CD4-positive, alpha-beta T cell treated with Interleukin-1 beta for 1 hour (primary cell): ENCODE measurements at places on chromosomes 7 and 10.

DNA sequence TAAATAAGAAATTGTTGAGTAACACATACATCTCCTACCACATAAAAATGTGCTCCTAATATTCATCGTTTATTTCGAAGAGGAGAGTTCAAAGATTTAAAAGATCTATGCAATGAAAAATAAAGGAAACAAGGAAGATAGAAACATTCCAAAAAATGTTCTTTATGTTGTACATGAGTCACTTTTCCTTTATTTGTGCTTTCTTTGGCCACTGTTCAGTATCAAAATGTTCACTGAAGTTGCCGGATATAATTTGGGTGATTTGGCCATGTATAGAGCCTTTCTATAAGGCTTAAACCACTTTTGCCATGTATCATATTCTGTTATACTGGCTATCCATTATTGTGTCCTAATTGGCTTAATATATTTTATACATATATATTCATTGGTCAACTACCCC is 62.9 kb upstream of the PRR15 start:
- DNase-seq: no peak

DNA sequence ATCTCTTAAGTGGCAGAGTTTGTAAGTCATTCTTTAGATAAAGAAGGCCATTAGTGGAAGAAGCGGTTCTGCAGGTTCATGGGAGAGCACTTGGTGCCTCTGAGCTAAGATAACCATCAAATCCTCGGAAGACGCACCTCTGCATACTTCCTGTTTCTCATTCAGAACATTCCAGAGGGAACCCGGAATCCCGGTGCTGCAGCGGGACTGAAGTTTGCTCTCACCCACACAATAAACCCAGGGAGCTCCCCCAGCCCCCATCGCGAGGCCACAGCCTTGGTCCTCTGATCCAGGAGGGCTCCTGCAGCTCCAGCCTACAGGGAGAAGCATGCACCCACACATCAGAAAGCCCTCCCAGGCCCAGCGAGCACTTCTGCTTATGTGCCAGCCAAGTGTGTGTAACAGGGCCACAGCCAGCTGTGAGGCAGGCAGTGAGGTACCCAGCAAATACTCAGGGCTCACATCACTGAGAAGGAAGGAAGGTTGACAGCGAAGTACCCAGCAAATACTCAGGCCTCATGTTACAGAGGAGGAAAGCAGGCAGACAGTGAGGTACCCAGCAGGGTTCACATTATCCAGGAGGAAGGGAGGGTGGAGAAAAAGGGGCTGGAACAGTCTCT is 142.4 kb downstream of the DIP2C start:
- DNase-seq: no peak

DNA sequence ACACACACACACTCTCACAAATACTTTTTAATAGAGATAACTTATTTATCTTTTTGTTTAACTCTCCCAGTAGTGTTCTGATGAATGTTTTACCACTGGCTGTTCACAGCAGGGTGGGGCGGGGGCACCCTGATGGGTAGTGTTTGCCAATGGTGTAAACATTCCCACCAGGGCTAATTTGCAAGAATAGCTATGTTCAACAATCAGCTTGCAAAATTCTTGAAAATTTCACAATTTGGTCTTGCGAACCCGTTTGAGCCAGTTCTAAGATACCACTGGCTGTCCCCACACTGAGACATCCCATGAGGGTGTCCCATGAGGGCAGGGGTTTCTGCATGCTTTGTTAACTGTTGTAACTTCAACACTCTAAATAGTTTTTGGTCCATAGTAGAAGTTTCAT is 348.5 kb downstream of the CXCL12 start:
- DNase-seq: no peak

GRCh38 chr7:20351901-20352300 is 21.2 kb downstream of the ITGB8 start:
- DNase-seq: no peak

DNA sequence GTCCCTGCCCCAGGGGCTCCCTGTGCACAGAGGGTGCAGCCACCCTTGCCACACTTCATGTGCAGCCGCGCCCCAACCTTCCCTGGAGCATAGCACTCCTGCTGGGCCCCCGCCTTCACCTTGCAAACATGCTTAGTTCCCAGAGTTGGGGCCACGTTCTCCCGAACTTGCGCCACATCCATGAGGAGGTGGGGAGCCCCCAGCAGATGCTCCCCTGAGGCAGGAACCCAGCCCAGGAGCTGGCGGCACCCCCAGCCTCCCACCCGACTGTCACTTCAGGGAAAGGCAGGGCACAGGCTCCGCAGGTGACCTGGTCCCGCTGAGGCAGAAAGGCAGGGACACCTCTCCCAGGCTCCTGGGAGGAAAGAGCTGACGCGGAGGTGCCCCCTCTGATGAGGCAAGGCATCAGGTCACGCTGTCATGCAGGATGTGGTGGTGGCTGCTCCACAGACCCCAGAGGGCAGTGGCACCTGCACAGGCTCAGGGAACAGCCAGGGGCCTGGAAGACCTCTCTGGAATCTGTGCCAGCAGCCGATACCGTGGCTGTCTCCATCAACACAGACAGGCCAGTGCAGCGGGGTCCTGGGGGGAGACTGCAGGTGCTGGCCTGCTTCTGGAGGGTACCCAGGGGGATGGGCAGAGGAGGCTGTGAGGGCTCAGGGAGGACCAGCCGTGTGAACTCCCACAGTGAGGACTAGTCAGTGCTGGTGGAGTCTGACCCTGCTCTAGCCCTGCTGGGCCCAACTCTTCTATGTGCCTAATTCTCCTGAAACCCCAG is 221.3 kb downstream of the MAD1L1 start:
- no peak for DNase-seq
